ENCODE measurements at places on chromosomes 5 and 9.

DNA sequence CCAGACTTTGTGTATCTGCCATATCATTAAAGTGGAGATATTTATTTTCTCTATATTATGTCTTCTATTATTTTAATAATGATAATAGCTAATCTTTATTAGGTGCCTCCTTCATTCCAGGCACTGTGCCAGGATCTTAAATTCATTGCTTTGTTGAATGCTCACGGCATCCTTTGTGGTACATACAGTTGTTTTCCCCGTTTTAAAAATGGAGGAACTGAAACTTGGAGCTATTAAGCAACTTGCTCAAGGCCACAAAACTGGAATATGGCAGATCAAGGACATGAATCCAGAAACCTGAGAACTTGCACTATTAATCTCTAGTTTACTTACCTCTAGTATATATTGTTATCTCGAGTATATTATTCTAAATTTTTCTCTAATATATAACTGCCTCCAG is 41.5 kb upstream of the PPP3R2 start:
- no peak for DNase-seq

DNA sequence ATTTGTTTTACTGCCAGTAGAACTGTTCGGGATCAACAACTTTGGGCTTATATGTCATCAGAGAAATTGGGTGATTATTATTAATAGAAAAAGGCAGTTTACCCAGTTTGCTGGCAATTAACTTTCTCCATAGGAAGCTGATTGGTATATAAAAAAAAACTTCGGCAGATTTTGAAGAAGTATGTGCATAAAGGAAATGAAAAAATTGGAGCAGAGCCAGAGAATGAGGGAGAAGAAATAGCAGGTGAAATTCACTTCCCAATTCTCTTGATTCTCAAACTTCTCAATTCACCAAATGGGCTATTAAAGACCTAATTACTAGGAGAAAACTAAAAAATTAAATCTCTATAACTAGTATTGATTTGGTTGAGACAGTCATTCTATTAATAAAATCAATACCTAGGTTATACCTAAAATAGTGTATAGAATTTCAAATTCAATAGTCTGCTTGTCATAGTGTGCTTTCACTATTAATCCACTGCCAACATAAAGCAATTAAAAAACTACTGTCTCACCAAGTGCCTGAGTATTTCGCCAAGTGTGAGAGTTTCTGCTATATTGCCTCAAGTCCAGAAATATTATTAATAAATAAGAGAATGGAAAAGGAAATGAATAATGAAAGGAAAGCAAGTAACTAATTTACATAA is 47.5 kb downstream of the STX17 start:
- no peak for DNase-seq

DNA sequence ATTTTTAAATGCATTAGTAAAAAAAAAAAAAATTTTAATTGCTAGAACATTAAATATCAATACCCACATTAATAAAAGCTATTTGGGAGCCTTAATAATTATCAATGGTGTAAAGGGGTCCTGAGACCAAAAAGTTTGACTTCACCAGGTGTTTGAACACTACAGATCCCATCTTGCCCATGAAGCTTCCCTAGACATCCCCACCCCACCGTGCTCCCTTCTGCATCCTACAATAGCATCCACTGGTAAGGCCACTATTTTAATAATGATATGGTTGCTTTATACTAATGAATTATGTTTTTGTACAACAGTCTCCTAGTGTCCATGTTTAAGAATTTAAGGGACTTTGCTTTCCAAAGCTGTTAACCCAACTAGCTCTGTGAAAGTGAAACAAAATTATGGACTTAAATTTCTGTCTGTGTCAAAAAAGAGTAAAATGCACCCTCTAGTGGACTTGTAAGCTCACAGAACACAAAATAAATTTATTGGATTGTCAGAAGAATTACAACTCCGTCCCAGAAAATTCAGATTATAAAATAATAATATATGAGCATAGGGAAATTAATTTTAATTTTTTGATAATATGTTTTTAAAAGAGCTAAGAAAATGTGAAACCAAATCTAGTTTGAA is 76.0 kb downstream of the ARL15 start:
- no peak for DNase-seq

- no peak for DNase-seq
Observed at GRCh38 chr9:98971168-98971914, 27.6 kb downstream of the COL15A1 start.

DNA sequence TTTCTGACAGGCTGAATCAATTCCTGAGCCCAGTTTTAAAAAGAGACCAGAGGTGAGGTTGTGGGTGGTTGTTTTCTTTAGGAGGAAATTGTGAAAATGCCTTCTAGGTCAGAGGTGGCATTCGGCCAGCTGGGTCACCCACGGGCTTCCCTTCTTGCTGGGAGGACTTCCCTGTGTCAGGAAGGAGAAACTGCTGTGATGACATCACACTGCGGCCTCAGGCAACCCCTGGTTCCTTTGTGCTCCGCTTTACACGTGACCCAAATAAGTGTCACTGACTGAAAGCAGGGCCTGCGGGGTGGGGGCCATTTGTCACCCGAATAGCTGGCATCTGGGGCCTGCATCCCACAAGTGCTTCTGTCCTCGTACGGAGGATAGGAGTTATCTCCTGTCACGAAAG is 39.7 kb downstream of the FABP6 start:
- no peak for DNase-seq

- DNase-seq = no peak
Observed at GRCh38 chr9:130681769-130682420, 11.7 kb upstream of the EXOSC2 start.

GRCh38 chr5:90223756-90224155 is 185.8 kb downstream of the CETN3 start:
- no peak for DNase-seq

- DNase-seq = no peak
Observed at GRCh38 chr5:69188811-69189161, 597 bp upstream of the CENPH start.
